Left cardiac atrium (tissue), 4 donors: ENCODE measurements at places on chromosomes 11 and 22.
A peak's percentile ranks its signal among the peaks of the same experiment; 100 is the strongest.

DNA sequence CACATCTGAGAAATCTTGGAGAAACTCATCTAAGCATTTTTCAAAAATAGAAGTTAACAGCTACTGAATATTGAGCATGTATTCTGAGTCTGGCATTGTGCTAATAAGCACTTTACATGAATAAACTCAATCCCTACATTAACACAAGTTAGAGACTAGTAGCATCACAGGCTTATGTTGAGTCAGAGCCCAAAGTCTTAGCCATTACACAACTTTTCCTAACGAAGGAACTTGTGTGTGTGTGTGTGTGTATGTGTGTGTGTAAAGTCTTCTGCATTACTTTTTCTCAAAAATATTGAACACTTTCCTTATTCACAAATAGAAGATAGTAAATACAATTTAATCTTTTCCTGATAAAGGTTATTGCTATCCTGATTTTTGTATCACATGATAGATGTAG lies 8.7 kb upstream of the CLPB start:
- no peak for DNase-seq

GRCh38 chr22:37986371-37986770 lies 2.0 kb upstream of the SOX10 start:
- no peak for DNase-seq

DNA sequence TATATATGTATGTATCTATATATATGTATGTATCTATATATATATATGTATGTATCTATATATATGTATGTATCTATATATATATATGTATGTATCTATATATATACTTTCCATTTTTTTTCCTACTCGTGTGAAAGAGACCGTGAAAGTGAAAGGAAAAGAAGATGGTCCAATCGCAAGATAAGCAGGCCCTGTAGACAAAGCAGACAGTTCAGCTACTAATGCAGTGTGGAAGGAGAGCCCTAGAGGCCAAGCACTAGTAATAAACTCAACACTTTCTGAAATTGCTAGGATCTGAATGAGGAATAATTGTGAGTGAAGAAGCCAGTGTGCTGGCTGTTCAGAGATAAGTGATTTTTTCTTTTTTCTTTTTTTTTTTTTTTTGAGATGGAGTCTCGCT lies 47.2 kb downstream of the MCHR1 start:
- DNase-seq: no peak

DNA sequence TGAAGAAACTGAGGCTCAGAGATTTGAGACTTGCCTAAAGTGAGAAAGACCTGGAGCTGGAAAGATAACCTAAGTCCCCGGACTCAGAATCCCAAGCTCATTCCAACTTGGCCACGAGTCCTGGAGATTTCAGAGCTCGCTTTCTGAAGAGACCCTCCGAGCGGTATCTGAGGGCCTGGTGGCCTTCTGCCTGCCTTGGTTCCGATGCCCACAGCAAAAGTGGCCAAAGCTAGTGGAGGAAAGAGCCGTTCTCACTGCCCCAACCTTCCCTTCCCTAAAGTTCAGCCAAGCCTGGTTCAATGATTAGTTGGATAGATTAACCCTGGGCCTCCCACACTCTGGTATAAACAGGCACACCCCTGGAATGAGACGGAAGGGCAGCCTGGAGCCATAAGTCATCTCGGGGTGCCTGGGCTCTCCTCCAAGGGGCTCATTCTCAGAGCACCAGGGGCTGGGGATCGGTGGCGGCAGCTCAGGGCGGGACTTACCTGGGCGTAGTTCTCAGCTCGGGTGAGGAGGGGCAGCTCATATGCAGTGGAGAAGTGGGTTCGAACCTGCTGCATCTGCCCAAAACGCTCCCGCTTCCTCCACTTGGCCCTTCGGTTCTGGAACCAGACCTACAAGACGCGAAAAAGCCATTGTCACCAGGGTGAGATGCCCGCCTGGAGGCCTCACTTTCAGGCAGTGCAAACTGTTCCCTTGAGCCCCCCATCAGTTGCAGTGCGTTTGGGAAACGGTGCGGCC lies 42.8 kb downstream of the ALX4 start:
- DNase-seq: no peak

DNA sequence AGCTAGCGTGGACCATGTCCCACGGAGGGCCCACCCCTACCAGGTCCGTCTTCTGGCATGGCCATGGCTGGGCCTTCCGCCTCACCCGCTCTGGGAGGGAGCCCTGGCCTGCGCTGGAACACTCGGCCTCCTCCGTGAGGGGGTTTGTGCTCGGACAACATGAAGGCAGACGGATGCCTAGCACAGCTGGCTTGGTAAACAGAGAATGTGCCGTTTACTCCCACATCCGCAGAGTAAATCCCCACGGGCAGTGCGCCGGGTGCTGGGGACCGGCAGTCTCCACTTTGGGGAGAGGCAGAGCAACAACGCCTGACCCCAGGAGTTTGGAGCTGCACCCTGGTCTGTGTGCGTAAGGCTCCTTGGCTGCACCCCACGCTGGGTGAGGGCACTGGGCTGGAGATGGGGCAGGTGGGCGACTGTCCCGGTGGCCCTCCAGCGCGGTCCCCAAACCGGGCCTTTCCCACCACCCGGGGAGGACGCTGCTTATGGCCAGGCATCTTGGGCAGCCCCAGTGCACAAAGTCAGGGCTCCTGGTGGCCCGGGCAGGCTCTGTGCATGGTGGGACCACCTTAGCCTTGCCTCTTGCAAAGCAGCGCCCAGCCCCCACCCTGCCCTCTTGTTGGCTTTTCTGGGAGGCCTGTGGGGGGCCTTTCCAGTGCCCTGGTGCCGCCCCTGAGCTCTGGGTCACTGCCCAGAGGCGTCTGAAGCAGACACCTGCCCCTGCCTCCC lies 30.7 kb upstream of the MUC5AC start:
- DNase-seq: peak; percentile 8

- DNase-seq: no peak
These were observed 1430.1 kb downstream of the LRRC4C start for GRCh38 chr11:40029391-40029790.

DNA sequence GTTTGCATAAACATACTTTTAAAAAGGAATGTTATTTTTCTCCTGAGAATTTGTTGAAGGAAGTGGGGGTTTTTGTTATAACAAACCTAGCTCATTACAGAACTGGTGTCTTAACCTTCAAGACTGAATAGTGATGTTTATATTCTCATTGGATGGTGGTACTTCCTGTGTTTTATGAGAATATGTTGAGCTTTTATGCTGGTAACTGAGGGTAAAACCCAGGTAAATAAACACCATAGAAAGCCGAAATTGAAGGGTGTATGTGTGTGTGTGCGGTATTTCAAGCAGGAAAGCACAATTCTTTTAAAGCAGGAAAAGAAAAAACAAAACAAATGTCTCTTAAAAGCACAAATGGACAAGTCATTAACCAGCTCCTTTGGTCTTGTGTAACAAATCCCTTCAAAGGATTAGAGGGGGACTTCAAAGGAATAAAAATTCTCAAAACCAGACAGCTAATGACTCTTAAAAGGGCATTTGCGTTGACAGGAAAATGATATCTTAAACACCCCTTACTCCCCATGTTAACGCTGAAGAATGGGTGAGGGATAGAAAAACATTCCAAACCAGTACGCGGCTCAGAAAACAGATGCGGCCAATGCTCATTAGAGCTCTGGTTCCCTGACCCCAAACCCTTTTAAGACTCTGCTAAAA lies 23.8 kb downstream of the LMO2 start:
- DNase-seq: no peak
